IPS DF 6.9 (cell line): ENCODE measurements at places on chromosomes 6 and 20.

- no peak for DNase-seq
These were observed 84.5 kb downstream of the GJA10 start for GRCh38 chr6:89978749-89979145.

DNA sequence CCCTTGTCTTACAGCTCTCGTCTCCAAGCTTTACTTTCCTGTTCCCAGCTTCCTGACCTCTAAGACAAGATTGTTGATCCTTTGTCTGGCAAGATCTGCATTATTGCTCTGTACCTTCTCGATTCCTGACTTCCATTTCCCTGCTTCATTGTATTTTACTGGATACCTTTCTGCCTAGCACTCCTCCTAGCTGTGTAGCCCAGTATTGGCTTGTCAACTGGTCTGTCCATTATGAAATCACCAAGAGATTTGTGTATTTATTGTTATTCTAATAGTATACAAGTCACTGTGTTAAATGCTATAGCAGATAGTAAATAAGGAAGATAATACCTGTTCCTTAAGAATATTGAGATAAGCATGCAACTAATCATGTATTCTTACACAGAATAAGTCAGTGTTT, 305.4 kb downstream of the CDKAL1 start:
- no peak for DNase-seq

DNA sequence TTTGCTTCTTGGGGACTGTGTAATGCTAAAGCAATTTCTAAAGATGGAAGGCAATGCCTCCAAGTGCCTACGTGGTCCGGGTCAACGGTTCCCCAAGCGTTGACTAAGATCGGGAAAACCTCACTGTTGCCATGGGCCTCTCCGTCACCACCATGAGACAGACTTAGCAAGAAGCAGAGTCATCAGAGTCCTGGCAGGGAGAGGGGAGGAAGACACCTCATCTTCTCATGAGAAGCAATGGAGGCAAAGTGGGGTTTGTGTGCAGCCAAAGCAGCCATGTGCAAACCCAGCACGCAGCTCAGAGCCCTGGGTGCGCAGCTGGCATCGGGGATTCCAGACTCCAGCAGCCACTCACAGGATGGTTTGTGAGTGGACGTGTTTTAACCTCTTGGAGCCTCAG, 111.4 kb downstream of the SYNDIG1 start:
- DNase-seq: no peak

DNA sequence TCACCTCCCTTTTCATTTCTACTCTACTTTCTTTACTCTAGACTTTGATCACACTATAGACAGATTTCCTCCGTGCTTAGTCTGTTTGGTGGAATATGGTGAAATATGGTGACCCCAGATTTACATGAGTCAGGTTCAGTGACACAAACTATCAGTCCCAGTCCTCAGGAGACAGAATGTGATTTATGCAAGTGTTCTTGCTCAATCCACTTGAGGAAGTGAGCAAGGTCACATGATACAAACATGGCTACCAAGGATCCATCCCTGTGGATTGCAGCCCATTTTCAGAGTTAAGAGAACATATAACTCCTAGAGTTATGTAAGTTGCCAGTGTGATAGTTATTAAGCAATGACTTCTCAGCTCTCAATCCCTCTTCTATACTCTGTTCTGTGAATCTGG, 23.7 kb upstream of the TSHZ2 start:
- DNase-seq: no peak

DNA sequence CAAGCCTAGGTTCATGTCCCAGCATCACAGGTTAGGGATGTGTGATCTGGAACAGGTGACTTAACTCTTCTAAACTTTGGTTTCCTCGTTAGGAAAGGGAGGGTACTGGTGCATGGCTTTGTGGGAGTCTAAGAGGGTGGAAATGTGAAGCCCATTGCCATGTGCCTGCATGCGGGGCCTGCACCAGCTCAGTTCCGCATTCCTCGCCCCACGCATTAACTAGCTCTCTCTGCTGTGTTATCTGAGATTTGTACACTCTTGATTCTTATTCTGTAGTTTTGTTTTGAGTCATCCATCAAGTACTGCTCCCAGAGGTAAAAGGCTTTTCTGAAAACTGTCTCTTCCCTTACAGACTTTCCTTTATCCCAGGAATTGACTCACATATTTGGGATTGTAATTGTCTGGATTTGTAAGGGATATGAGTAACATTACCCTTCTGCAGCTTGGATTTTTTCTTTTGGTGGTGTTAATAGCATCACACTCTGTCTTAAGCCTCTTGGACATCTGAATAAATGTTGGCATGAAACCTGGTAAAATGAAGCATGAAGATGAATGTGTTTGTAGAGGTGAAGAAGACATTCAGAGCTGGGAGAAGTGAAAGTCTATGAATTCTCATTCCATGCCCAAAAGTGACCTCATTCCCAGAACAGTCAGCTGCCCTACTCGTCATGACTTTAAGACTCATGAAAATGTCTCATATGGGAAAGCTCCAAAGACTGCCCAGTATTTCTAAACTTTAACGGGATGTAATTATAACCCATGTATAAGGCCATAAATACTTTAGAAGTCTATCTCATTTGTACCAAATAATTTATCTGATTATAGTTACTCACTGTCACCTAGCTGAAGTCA, 357.3 kb downstream of the FOXA2 start:
- no peak for DNase-seq

- no peak for DNase-seq
These were observed 1.7 kb downstream of the UBE2V1 start for GRCh38 chr20:50111120-50111828.

DNA sequence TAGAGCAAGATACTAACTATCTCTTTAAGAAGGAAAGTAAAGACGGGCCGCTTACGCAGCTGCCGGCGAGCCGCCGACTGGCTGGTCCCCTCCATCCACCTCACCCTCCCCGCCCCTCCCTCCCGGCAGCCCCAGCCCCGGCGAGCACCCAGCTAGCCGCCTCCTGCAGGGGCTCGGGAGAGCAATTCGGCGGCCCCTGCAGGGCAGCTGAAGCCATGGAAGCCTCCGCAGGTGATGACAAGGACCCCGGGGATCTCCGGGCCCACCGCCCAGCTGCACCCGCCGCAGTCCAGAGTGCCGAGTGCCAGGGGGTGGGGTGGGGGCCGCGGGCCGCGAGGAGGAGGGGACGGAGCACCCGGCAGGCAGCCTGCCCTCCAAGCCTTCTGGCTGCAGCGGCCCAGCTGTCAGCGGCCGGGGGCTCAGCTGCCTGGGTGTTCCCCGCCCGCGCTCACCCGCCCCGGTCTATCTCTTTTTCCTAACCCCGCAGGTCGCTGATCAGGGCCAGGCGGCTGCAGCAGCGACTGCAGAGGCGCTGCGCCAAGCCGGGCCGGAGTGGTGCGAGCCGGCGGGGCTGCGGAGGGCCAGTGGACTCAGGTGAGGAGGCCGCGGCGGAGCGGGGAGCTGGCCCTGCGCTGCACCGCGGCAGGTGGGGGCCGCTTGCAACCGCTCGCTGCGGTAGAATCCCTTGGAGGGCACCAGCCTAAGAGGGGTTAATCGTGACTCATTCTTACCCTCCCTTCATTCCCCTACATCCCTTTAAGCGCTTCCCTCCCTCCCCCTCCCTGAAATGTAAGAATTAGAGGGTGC, at the start of gene SNPH:
TSS of gene SNPH (plus strand) at position 128 of the 807 bp plus-strand sequence. CDS start 29,946 bp downstream, outside the sequence.
- no peak for DNase-seq

DNA sequence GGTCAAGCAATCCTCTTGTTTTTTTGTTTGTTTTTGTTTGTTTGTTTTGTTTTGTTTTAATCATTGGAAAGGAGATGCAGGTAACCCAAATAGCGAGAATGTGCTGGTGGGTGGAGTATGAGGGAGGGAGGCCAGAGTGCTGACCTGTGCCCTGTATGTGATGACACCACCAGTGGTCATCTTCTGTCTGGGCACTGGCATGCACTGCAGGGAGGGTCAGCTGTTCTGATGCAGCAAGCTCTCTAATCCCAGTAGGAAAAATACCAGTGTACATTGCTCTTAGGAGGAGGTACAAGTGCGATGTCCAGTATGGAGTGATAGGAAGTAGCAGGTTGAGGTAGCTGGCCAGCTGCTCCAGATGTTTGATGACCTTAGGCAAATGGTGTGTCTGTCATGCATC, 2.9 kb upstream of the CST1 start:
- no peak for DNase-seq
